ENCODE measurements at places on chromosomes 2 and 18.
A peak's percentile ranks its signal among the peaks of the same experiment; 100 is the strongest.

DNA sequence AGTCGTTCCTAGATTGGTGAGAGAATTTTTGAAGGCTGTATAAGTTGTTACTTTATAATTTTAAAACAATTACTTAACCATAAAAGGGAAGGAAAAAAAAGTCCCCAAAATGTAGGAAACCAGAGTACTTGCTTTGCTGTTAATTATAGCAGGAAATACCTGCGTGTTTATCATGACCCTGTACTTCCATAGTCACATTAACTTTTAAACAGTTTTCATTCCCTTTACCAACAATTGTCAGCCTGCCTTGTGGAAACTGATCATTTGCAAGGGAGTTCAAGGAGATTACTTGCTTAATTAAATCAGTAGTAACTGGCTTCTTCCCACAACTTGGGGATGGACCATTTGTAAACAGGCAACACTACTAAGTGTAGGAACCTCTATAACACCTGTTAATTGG lies 6.4 kb upstream of the ITPRID2 start:
- no peak for DNase-seq

DNA sequence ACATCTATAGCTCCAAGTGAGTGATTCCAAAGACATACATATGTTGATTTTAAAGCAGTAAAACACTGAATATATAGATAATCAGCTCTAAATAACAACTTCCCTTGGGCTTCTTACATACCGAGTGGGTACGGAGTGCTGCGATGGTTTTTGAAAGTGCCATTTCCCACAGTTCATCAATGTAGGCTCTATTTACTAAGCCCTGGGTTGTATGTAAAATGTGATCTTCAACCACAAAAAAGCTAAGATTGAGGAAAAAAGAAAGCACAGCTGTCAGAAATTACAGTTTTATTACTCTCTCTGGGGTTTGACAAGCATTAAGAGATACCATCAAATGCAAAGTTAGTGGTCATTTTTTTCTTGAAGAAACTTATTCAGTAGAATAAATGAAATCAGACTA lies 312.8 kb downstream of the EXOC6B start:
- no peak for DNase-seq

DNA sequence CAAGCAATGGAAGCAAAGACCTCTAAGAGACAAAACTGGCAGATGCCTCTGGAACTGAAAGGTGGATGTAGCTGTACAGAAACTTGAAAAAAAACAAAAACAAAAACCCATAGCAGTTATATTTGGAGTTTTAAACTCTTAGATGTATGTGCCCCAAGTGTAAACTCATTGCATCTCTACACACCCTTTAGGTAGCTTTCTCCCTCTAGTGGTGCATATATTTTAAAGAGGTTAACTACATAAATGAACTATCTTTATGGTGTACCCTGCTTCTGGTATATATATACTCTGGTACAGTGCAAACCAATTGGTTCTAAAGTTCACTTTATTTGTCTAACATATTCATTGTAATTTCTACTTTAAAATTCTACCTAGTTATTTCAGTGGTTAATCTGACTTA lies 518.2 kb downstream of the NRXN1 start:
- DNase-seq = no peak

- DNase-seq = no peak
These were observed 13.2 kb downstream of the DYSF start for GRCh38 chr2:71466301-71467179.

GRCh38 chr2:46306330-46306751 lies 9.1 kb downstream of the EPAS1 start:
- peak; percentile 72 for DNase-seq

DNA sequence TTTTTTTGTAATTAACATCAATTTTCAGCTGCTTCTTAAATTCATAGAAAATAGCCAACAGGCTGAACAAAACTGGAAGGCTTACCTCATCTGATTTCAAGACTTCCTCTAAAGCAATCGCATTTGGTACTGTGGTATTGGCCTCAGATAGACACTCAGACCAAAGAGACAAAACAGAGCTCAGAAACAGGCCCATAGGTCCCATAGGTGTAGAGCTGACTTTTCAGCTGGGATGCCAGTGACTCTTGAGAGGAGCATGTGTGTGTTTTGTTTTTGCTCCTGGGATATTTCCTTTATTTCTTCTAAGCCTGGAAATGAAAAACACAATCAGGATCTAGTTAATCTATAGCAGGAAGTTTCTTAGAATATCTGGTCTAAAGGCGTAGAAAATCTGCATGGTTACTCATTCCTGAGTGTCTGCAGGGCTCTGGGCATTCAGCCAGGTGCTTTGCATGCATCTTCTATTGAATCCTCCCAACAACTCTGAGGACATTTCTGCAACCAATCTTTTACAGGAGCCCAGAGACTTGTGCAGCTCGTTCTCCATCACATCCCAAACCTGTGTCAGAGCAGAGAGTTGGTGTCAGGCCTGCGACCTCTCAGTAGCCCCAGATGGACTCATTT lies 190.8 kb downstream of the RTP5 start:
- no peak for DNase-seq

DNA sequence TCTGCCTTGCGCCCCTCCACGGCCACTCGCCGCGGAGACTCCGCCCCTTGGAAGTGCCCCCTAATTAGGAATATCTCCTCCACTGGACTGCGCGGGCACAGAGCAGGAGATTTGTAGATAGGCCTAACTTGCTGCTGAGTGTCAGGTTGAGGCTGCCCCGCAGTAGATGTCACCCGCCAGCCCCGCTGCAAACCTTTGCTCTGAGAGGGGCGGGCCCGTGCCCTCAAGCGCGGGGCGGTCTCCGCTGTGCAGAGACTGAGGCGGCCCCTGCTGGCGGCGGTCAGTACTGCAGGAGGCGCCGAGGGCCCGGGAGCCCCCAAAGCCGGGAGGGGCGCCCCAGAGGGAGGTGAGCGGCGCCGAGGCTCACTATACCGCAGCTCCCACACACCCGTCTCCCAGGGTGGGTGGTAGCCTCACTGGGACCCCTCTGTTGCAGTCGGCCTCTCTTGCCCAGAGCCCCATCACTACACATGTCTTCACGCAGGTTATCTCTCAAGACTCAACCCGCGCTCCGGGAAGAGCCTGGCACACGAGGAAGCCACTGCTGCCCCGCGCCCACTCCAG lies 2.9 kb upstream of the NEURL3 start:
- no peak for DNase-seq

GRCh38 chr2:178008636-178009289 lies 63.8 kb downstream of the PDE11A start:
- DNase-seq = no peak

DNA sequence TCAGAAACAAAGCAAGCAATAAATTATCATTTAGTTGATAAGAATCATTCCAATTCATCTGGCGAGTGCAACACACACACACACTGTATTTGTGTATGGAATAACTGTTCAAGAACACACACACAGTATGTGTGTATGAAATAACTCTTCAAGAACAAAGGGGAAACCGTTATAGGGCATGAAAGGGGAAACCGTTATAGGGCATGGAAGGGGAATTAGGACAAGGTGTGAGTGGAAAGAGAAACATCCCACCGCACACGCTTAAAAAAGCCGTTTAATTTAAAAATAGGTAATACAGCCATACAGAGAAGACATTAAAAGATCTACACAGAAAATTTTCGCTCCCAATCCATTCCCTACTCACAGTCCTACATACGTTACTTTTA lies 607 bp upstream of the TSN start:
- no peak for DNase-seq

- DNase-seq = peak; percentile 71
These were observed 265.9 kb downstream of the CELF4 start for GRCh38 chr18:37299471-37300304.

GRCh38 chr2:241844066-241844728 lies 14.5 kb downstream of the PDCD1 start:
- DNase-seq = peak; percentile 4

DNA sequence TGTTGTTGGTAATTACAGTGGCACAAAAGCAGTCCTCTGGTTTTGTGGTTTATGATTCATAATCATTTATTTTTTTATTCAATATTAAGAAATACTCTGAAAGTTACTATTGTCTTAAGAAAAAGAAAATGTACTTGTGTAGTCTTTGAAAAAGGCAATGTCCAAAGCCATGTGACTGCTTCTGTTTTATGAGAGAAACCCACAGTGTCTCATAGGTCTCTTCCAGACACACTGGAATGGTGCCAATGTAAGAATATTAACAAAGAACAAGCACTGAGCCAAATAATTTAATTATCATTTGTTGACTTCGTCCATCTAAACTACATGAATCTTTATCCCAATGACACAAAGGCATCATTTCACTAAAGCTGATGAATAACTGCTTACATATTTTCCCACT lies 62.5 kb downstream of the RPRM start:
- DNase-seq = no peak
